ENCODE measurements at places on chromosomes 1 and 21. TPM values are rescaled to one million over a fixed set of nuclear protein-coding genes. Genes with fewer than 3 reads are reported as not detected.

DNA sequence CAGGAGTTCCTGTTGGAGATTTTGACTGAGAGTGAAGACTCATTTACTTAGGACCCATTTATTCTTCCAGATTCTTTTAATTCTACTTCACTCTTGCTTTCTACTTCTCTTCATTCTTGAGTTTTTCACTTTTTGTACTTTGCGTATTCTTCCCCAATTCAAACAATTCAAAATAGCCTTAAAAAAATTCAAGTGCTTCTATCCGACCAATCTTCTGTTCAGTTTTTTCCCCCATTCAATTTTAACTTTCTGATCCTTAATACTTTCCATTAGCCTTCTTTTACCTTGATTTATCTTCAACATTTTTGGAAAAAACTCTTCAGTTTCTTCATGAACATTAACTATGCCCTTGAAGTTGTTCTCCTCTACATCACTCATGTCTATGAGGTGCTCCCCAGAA lies 21.1 kb downstream of the ZFYVE9 start:
- H3K4me3 ChIP-seq = no peak overlapping the region
- H3K27ac ChIP-seq = no peak overlapping the region
- no peaks in the 10 kb centered on the region for H3K27me3 ChIP-seq
- H3K4me1 ChIP-seq = peaks cover 6% of the 10 kb centered on the region

DNA sequence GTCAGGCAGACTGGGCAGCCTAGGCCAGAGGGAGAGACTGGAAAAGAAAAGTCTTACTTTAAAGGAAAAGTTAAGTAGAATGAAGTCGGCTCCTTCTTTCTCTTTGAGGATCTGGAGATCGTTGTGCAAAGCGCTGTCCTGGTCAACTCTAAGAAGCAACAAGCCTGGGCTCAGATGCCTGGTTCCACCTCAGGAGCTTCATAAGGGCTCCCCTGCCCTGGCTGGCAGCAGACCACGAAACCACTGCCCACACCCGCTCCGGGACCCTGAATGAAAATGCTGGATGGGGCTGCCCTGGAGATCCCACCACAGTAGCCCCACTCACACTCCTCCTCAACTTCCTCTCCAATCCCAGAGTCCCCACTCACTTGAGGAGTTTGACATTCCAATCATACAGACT lies 6.4 kb downstream of the UBE2Q1 start:
- peaks cover 30% of the 10 kb centered on the region for H3K36me3 ChIP-seq
- no peak for DNase-seq
- H3K4me1 ChIP-seq = no peaks in the 10 kb centered on the region
- no peak overlapping the region for H3K27ac ChIP-seq
- H3K27me3 ChIP-seq = no peaks in the 10 kb centered on the region
- no peak overlapping the region for H3K4me3 ChIP-seq

The TMEM61 gene
- 0.41 TPM for total RNA-seq

DNA sequence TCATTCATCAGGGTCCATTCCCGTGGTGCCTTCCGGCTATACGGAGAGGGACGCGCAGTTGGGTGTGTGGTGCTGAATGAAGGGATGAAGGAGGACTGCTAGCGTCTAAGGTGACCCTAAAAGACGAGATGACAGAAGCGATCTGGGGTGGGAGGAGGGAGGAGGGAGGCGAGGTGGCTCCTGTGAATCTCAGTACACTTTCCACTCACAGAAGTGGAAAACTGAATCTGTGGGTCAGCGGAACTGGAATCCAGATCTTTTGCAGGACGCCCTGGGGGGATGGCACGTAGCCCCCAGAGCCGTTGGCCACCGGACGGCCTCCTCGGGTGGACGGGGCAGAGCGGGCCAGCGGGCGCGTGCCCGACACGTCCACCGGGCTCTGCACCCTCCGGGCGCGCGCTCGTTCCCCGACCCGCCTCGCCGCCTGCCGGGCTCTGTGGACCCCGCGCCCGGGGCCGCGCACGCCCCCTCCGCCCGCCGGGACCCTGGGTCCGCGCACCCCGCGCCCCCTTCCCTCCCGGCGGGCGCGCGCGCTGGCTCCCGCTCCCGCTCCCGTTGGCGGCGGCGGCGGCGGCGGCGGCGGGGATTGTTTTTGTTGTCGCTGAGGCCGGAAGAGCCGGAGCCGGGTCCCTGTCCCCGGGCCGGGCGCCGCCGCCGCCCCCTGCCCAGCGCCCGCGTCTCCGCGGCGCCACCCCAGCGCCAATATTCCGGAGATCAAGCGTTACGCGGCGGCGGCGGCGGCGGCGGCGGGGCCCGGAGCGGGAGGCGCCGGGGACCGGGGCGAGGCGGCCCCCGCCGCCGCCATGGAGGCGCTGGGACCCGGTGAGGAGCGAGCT lies at the start of gene AGO4:
AGO4 (plus strand) TSS at position 403 of the 836 bp plus-strand sequence; CDS start at position 804, 401 bp downstream.
- H3K4me1 ChIP-seq = peaks cover 31% of the 10 kb centered on the region
- no peaks in the 10 kb centered on the region for H3K36me3 ChIP-seq
- no peaks in the 10 kb centered on the region for H3K27me3 ChIP-seq

GRCh38 chr1:10829965-10830515 lies 33.6 kb upstream of the CASZ1 start:
- H3K27ac ChIP-seq = no peak overlapping the region
- H3K4me3 ChIP-seq = no peak overlapping the region

- no peak overlapping the region for H3K4me3 ChIP-seq
- H3K27ac ChIP-seq = no peak overlapping the region
Observed at GRCh38 chr1:185512442-185512841, 195.4 kb upstream of the IVNS1ABP start.

DNA sequence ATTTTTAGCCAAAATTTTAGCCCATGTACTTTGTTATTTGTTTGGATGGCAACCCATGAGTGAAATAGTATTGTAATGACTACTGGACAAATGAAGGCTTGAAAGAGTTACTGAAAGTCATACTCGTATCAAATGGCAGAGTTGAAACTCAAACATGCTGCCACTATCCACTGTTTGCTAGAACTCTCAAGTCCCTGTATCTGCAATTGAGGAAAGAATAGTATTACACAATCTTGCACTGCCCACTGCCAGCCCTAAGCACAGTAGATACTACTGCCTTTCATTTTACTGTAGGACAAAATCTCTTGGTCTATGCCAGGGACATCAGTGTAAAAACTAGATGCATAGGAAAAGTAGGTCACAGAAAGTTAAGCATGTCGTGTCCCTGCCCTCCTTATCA lies 581.1 kb upstream of the PLXNA2 start:
- no peak for DNase-seq
- H3K4me3 ChIP-seq = no peak overlapping the region

DNA sequence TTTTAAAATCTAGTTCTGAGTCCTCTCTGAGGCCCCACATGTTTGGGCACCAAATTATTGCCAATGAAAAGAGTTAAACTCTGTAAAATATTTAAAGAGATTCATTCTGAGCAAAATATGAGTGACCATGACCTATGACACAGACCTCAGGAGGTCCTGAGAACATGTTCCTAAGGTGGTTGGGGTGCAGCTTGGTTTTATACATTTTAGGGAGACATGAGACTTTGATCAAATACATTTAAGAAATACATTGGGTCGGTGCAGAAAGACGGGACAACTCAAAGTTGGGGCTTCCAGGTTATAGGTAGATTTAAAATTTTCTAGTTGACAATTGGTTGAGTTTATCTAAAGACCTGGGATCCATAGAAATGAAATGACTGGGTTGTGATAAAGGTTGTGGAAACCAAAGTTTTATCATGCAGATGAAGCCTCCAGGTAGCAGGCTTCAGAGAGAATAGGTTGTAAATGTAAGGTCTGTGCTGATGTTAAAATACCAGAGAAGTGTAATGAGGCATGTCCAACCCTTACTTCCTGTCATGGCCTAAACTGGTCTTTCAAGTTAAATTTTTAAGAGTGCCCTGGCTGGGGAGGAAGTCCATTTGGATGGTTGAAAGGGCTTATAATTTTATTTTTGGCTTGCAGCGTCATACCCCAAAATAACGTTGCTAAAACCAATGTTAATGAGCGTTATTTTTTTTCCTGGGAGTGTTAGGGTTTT lies 274.9 kb downstream of the NUF2 start:
- H3K4me3 ChIP-seq = no peak overlapping the region
- no peaks in the 10 kb centered on the region for H3K4me1 ChIP-seq
- DNase-seq = no peak
- H3K36me3 ChIP-seq = no peaks in the 10 kb centered on the region
- no peak overlapping the region for H3K27ac ChIP-seq
- no peaks in the 10 kb centered on the region for H3K27me3 ChIP-seq

DNA sequence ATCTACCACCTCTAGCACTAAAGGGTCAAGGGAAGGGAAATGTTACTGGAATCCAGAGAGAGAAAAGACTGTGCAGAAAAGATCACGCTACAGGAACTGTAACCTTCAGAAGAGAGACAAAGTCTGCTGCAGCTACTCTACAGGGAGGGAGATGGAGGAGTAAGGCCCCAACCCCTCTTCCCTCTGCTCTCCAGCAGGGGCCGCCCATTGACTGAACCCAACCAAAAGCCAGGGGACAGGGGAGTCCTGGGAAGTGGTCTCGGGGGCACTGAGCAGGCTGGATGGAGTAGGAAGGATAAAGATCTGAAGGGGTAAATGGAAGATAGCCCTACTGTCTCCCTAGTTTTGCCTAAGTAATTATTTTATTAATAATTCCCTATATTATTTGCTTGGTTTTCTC lies 72.8 kb upstream of the NR5A2 start:
- H3K27ac ChIP-seq = no peak overlapping the region
- H3K4me1 ChIP-seq = no peaks in the 10 kb centered on the region
- no peak for DNase-seq
- no peaks in the 10 kb centered on the region for H3K27me3 ChIP-seq
- no peak overlapping the region for H3K4me3 ChIP-seq

DNA sequence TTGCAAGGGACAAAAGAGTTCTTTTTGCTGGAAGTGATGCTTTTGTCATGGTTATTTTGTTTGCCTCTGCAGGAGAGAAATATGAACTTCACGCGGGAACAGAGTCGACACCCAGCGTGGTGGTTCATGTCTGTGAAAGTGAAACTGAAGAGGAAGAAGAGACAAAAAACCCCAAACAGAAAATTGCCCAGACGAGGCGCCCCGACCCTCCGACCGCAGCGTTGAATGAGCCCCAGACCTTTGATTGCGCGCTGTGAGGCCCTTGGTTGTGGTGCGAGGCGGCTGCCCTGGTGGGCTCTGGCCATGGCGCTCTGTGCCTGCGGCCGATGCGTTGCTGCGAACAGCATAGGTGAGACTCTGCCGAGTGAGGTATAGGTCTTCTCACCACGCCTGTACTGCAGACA lies 20.9 kb upstream of the NCMAP start:
- no peak overlapping the region for H3K4me3 ChIP-seq
- no peak for DNase-seq
- H3K36me3 ChIP-seq = no peaks in the 10 kb centered on the region
- H3K27me3 ChIP-seq = no peaks in the 10 kb centered on the region
- peaks cover 6% of the 10 kb centered on the region for H3K4me1 ChIP-seq

DNA sequence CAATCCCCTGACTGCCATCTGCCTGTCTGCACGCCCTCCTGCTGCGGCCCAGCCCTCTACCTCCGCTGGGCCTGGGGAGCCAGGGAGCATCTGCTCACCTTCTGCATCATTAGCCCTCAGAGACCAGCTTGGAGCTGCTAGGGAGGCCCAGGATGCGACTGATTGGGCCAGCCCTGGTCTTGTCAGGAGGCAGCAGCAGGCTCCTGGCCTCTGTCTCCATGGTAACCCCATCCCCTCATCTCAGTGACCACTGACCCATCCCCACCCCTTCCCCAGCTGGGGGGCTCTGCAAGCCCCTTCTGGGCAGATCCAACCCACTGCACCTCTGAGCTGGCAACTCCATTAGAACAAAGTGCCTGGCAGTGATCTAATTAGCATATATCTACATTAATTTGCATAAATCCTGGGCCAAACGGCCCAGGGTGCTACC lies 37.7 kb downstream of the NKAIN1 start:
- H3K27me3 ChIP-seq = no peaks in the 10 kb centered on the region
- H3K36me3 ChIP-seq = no peaks in the 10 kb centered on the region
- no peak overlapping the region for H3K4me3 ChIP-seq

The FAM72A gene
- total RNA-seq = 0.95 TPM

The PTGFR gene
- total RNA-seq = 3.0 TPM

GRCh38 chr1:31843506-31843905 lies 27.7 kb upstream of the SPOCD1 start:
- H3K27ac ChIP-seq = no peak overlapping the region
- H3K36me3 ChIP-seq = no peaks in the 10 kb centered on the region
- no peak overlapping the region for H3K4me3 ChIP-seq
- no peaks in the 10 kb centered on the region for H3K27me3 ChIP-seq

- no peak overlapping the region for H3K27ac ChIP-seq
- H3K4me1 ChIP-seq = no peaks in the 10 kb centered on the region
- no peak overlapping the region for H3K4me3 ChIP-seq
- no peaks in the 10 kb centered on the region for H3K36me3 ChIP-seq
- no peaks in the 10 kb centered on the region for H3K27me3 ChIP-seq
Observed at GRCh38 chr1:70856201-70856600, 191.4 kb downstream of the PTGER3 start.

The CD164L2 gene
- not detected for total RNA-seq

GRCh38 chr1:56056438-56057287 lies 522.7 kb downstream of the PLPP3 start:
- no peaks in the 10 kb centered on the region for H3K36me3 ChIP-seq
- H3K27ac ChIP-seq = peak overlapping the region; percentile 56
- H3K27me3 ChIP-seq = no peaks in the 10 kb centered on the region
- no peak for DNase-seq
- no peak overlapping the region for H3K4me3 ChIP-seq

DNA sequence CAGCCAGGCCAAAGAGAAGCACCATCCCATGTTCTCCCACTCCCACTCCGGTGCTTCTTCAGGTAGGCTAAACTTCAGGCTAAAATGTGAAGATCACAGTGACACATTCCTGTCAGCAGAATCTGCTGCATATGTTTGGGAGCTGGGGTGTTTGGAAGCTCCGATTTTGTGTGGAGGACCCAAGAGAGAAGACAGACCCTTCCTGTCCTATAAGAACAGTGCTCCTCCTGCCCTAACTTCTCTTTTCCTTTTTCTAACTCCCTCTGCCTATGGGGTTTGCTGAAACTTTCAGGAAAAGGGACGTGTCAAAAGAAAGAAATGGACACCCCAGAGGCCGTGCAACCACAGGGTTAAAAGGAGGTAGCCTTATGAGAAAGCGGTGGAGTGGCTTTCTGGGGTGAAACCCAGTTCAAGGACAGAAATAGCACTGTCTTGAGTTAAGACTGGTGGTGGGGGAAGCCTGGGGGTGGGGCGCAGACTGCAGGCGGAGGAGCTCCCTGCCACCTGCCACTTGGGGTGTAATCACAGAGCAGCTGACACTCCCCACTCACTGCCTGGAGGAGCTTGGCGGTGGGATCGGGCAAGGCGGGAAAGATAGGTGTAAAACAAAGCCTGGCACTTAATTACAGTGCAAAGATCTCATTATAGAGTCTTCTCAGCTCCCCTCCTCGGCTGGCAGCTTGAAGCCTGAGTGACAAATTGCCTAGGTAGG lies 645 bp upstream of the TLR5 start:
- H3K4me3 ChIP-seq = peak overlapping the region; percentile 73
- no peaks in the 10 kb centered on the region for H3K27me3 ChIP-seq
- H3K36me3 ChIP-seq = no peaks in the 10 kb centered on the region
- peak; percentile 71 for DNase-seq
- peaks cover 14% of the 10 kb centered on the region for H3K4me1 ChIP-seq
- peak overlapping the region; percentile 67 for H3K27ac ChIP-seq

The LYPLAL1 gene
- 30.6 TPM for total RNA-seq
